ENCODE measurements at places on chromosomes 1 and 21.

GRCh38 chr1:9737057-9737456 is 85.5 kb downstream of the PIK3CD start:
- no peak for DNase-seq

GRCh38 chr1:61839679-61840078 is 97.4 kb downstream of the PATJ start:
- no peak for DNase-seq

DNA sequence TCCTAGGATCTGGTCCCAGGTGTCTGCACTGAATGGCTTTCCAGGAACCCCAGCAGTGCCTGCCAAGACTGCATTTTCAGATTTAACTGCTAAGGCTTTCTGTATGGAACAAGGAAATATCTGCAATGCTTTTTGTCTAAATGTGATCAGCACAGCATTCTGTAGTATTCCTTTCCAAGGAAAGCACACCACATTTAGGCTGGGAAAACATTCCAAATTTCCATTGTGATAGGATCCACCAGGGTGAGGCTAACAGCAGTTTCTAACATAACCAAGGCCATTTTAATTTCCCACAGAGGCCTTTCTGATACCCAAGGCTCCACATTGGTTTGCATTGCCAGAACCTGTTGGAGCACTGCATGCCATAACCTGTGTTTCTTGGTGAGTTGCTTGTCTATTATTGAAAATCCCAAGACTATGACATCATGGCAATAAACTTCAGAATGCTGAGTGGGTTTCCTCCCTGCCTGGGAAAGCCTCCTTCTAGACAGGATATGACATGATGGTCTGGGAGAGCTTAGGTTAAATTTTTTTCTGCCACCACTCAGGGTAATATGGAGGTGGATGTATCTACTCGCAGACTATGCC is 23.3 kb upstream of the PTGFRN start:
- DNase-seq: no peak

GRCh38 chr1:105686874-105687690 is 1369.4 kb upstream of the PRMT6 start:
- DNase-seq: no peak

DNA sequence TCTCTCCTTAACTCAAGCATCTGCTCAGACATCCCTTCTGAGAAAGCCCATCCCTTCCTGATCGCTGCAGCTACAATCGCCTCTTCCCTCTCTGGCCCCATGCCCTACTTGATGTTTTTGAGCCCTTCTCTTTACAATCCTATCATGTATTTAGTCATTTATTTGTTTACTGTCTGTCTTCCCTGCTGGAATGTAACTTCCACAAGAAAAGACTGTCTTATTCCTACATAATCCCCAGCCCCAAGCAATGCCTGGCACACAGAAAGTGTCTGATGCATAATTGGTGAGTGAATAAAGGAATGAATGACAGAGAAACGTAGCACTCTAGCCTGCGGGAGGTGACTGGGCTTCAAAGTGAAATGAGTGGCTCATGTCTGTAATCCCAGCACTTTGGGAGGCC is 25.4 kb downstream of the ECE1 start:
- DNase-seq: no peak

GRCh38 chr1:24416666-24417391 is 1.2 kb downstream of the NIPAL3 start:
- peak; percentile 92 for DNase-seq

- no peak for DNase-seq
These were observed 311.5 kb downstream of the KIF26B start for GRCh38 chr1:245466261-245466660.

- peak; percentile 6 for DNase-seq
These were observed 182.9 kb upstream of the KCND3 start for GRCh38 chr1:112172294-112172882.

DNA sequence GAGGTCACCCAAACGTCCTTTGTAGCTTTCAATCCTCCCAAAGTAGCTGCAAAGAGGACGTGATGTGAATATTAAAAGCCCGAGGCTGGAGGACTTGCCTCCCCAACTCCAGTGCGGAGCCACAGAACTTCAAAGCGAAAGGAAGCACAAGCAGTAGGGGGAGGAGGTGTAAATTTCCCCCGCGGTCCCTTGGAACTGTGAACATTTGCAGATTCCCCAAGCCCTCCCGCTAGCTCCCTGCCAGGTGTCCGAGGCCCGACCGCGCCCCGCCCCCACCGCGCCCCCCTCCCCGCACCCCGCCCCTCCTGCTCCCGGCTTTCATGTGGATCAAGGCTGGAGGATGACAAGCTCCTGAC is 41.5 kb upstream of the HAO2 start:
- no peak for DNase-seq

All from erythroblast (primary cell).